ENCODE measurements at places on chromosomes 12 and 14.

DNA sequence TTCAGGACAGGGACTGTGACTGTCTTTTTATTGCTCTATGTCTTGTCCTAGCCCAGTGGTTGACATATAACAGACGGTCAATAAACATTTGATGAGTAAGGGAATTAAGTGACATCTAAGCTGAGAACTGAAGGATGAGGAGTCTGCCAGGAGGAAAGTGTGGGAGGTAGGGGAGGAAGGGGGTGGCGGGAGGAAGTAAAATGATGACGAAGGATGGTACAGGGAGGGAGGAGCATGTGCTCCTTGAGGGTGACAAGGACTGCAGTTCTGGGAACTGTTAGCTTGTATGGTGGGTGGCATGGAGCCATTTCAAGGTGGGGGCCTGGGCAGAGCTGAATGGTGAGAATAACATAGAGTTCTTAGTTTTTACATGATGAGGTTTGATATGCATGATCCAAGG lies 64.4 kb downstream of the RGS6 start:
- DNase-seq = no peak

GRCh38 chr12:105570944-105571343 lies 240.5 kb downstream of the C12orf75 start:
- no peak for DNase-seq

GRCh38 chr12:107134558-107134957 lies 41.2 kb upstream of the CRY1 start:
- DNase-seq = peak; percentile 60

GRCh38 chr14:77914073-77914721 lies 114.3 kb downstream of the ADCK1 start:
- DNase-seq = no peak

GRCh38 chr12:62684570-62685295 lies 218.1 kb downstream of the MON2 start:
- DNase-seq = no peak

- DNase-seq = no peak
Measured at GRCh38 chr12:53603804-53604203, 22.4 kb downstream of the ATF7 start.

Data from activated CD8-positive, alpha-beta memory T cell treated with anti-CD3 and anti-CD28 coated beads, Interleukin-2, amount 50 U/mL, for 48 hours (primary cell).